T-cell (primary cell): ENCODE measurements at places on chromosomes 11 and 22. TPM values are rescaled to one million over a fixed set of nuclear protein-coding genes. Genes with fewer than 3 reads are reported as not detected.

The PLEKHB1 gene
- 70.6 TPM for total RNA-seq

The HIC2 gene
- total RNA-seq = 8.8 TPM

DNA sequence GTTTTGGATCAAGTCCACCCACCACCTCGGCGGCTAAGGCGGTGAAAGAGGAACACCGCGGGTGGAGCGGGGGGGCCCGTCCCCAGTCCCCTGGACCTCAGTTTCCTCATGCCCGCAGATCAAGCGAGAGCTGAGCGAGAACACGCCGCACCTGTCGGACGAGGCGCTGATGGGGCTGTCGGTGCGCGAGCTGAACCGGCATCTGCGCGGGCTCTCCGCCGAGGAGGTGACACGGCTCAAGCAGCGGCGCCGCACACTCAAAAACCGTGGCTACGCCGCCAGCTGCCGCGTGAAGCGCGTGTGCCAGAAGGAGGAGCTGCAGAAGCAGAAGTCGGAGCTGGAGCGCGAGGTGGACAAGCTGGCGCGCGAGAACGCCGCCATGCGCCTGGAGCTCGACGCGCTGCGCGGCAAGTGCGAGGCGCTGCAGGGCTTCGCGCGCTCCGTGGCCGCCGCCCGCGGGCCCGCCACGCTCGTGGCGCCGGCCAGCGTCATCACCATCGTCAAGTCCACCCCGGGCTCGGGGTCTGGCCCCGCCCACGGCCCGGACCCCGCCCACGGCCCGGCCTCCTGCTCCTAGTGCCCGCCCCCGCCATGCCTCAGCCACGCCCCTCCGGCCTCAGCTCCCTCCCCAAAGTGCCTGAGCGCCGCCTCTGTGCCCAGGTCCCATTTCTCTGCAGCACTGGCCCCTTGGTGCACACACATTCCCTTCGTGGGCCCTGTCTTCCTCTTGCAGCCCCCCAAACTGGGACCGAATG lies 12.7 kb downstream of the MAFF start:
- DNase-seq = peak; percentile 73

- no peak for DNase-seq
These were observed 62.0 kb downstream of the YAP1 start for GRCh38 chr11:102172127-102172848.

DNA sequence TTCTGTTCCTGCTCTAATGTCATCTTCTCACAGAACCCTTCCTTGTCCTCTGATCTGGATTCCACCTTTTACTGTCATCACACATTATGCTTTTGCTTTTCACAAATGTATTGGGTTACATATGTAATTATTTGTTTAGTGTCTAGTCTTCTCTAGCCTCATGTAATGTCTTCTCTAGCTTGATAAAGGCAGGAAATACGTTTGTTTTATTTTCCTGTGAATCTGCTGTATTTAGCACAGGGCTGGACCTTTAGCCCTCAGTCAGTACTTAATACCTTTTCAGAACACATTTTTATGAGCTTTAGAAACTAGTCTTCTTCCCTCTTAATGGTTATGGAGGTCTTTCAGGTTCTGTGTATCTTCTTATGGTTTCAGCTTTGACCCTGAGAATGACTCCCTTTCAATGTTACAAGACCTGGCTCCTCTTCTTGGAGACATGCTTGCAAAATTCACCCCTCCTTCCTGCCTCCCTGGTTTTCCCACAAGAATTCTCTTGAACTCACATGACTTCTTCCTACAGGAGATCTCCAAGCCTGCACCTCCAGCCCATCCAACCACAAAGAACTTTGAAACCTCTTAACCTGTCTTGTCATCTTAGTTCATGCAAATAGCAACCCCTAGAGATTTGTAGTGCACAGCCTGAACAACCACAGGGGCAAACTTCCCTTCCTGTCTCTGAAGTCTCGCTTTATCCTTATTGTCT lies 132.7 kb upstream of the DDI1 start:
- DNase-seq = no peak

GRCh38 chr11:106133529-106133928 lies 56.1 kb downstream of the AASDHPPT start:
- DNase-seq = no peak

The MGAT3 gene
- 2.7 TPM for total RNA-seq

DNA sequence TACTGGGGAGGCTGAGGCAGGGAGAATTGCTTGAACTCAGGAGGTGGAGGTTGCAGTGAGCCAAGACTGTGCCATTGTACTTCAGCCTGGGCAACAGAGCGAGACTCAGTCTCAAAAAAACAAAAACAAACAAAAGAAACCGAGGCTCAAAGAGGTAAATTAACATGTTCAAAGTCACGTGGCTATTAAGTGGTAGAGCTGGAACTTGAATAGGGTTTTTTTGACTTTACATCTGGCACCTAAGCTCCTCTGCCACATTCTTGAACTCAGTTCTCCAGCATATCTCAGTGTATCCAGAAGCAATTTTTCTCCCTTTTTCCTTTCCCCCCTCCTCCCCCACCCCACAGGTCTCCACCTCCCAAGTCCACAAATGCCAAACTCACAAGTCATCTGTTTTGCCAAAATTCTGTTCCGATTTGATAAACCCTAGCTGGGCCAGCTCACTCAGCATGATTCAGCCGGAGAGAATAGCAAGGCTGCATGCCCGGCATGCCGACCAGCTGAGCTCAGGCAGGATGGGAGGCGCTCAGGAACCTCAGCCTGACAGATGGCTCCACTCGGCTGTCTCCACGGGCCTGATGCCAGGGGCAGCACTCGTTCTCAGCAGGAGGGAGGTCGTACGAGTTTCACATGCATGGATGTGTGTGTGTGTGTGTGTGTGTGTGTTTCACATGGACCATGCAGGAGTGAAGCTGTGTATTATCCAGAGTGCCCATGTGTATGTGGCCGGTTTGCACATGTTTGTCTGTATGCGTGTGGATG lies 63.2 kb upstream of the RRAS2 start:
- no peak for DNase-seq

GRCh38 chr22:47296405-47297260 lies 534.2 kb downstream of the TBC1D22A start:
- no peak for DNase-seq

DNA sequence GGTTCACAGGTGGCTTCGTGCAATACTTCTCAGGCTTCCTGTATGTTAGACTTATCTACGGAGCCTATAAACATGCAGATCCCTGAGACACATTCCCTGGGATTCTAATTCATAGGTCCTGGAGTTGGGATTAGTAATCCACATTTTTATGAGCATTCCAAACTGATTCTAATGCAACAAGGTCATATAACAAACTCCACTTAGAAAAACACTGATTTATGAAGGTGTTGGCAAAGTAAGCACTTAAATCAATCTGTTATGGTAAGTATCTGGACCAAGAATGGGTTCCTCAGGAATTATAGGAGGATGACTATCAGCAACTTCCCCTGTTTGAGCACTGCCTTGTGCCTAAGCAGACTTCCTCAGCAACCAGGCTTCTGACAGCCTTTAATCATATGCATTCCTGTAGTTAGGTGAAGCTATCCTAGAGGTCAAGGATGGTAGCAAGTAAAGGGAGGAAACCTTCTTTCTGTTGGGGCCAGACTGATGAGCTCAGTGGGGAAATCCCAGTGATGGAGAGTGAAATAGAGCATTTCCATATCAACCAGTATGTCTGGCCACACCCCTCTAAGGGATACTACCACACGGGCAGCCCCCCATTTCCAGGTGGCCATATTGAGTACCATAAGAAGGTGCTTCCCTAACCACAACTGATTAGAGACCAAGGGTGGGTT lies 89.6 kb downstream of the RASSF10 start:
- DNase-seq = no peak

DNA sequence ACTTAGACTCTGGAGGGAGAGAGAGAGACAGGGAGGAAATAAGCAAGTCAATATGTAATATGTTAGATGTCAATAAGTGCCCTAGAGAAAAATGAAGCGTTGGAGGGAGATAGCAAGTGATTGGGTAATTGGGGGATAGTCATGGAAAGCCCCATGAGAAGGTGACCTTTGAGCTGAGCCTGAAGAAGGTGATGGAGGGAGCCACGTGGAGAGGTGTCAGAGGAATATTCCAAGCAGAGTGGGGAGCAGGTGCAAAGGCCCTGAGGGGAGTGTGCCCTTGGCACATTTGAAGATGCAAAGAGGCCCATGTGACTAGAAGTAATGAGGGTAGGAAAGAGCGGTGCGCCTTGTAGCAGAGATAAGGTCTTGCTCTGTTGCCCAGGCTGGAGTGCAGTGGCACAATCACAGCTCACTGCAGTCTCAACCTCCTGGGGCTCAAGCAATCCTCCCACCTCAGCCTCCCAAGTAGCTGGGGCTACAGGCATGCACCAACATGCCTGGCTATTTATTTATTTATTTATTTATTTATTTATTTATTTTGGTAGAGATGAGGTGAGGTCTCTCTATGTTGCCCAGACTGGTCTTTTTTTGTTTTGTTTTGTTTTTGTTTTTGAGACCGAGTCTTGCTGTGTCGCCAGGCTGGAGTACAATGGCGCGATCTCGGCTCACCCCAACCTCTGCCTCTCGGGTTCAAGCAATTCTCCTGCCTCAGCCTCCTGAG lies 2.1 kb downstream of the LHFPL7 start:
- DNase-seq = no peak

DNA sequence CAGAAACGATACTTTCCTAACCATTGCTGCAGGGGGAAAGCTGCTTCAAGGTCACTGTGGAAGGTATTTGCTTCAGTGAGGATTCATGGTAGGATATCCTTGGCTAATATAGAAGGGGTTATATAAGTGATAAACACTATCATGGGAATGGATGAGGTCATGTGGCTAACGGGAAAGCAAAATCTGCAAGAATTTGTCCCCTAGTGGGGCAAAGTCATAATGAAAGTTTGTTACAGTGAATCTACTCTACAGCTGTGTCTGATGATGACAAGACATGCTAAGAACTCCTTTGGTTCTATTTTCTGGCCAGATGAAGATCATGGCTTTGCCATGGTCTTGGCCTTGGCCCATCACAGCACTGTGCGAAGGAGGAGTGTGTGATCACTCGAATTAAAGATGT lies 13.8 kb downstream of the MMP20 start:
- DNase-seq = no peak

- DNase-seq = no peak
These were observed 7.3 kb downstream of the SNX19 start for GRCh38 chr11:130908770-130909625.

The CNGA4 gene
- 0.20 TPM for total RNA-seq

GRCh38 chr22:26487996-26488395 lies 4.3 kb downstream of the SRRD start:
- DNase-seq = no peak

DNA sequence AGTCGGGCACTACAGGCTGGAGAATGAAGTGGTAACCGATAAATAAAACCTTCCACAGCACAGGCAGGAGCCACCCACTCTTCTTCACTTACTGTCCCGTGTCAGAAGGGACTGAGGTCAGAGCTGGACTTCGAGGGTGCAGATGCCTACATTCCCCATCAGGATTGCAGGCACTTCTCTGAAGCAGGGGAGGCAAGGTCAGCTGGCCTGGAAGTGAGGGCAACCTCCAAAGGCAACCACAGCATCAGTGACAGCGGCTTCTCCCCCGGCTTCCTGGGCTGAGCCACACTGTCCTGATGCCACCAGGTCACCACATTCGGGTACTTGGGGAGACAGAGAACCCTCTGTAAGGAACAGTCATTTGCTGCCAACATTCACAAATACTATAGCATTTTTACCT lies 22.7 kb downstream of the TCIRG1 start:
- no peak for DNase-seq

The PKNOX2 gene
- total RNA-seq = not detected

The TYR gene
- total RNA-seq = not detected

- DNase-seq = no peak
These were observed 25.1 kb upstream of the PLAAT3 start for GRCh38 chr11:63639199-63639832.

GRCh38 chr11:73248526-73249185 lies 23.5 kb upstream of the P2RY6 start:
- DNase-seq = no peak

DNA sequence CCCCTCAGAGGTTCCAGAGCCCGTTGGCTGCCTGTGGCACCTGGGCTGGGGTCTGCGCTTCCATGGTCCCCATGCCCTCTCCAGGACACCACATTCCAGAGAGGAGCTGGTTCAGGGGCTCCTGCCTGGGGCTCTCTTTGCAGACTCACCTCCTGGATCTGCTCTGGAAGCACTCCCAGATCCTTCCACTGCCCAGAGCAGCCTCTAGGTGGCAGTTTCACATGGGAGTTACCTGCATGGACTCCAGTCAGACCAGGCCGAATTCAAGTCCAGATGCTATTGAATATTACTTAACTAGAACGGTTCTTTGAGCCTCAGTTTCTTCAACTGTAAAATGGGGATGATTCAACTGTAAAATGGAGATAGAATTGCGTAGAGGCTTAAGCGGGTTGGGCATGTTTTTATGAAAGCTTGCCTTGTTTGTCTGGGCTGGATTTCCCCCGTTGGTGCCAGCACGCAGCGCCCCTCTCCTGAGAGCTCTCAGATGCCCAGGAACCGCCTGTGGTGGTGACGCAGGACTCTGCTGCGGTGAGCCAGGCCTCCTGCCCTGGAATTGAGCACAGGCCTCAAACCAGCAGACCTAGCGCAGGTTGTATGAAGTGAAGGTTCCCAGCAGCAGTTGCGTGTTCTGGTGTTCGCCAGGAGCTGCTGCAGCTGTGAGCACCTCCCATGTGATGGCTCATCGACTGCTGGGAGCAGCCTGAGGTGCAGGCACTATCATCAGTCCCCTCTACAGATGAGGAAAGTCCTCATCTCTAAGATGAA lies 44.2 kb downstream of the LMO1 start:
- no peak for DNase-seq

- DNase-seq = no peak
These were observed 507.4 kb upstream of the FAT3 start for GRCh38 chr11:91717169-91717568.

DNA sequence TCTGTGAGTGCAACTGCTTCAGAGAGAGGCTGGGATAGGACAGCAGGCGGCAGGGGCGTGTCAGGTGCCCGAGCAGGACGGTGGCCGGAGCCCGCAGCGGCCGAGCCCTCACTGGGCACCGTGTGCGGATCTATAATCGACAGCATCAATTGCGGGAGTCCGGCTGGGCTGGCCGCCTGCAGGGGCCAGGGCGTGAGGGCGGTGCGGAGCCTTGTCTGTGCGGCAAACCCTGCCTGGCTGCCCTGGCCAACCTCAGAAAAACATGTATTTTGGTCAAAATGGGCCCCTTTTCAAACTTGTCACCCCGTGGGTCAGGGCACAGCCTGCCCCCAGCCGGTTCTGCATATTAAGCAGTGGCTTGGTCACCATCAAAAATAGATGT lies 91.3 kb upstream of the KCNQ1OT1 start:
- no peak for DNase-seq

DNA sequence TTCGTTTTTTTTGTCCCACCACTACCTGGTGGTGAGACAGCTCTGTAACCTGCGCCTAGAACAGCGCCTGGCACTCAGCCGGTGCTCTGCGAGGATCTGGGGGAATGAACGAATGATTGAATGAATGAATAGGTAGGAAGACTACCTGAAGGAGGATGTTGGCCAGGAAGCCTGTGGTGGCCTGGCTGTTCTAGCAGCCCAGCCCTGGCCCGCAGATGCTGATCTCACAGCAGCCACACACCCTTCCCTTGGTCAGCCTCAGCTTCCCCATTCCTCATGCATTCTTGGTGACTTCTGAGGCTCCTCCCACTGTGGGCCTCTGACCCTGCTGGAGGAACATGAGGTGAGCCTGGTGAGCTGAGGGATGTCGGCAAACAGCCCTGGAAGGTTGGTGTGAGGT lies 3.7 kb downstream of the TRPM5 start:
- no peak for DNase-seq

The APOBEC3H gene
- 6.6 TPM for total RNA-seq

The C22orf15 gene
- 2.0 TPM for total RNA-seq
